ENCODE measurements at places on chromosomes 16 and 17.

DNA sequence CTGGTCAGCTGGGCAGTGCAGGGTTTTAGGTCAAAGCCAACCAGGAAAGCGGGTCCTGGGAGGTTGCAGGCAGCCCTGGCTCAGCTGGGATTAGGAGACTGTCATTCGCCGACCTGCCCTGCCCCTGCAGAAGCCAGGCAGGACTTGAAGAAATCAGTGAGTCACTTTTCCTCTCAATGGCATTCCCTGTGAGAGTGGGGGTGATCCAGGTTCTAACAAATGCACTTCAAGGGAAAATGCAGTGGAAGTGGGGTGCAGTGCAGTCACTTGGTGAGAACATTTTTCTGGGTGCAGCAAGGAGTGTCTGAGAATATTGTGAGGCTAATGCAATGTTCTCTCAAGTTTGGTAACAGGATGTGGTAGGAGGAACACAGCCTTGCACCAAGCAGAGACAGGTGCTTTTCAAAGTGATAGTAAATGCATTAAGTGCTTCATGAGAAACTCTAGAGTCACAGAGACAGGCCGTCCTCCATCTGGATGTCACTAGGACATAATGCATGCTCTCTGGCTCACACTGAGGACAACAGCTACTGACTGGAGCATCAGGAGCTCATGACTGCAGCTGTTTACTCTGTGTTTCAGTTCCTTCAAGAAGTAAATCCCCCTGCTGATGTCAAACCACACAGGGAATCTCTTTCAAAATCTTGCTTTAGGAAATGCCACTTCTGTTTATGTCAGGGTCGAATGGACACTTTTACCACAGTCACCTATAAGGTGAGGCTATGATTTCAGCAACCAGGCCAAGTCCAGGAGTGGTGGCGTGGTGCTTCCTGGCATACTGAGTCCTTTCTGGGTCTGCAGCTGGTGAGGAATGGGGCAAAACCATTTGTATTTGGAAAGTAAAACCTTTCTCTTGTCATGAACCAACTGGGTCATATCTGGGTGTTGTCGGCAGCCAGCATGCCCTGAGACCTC is 16.7 kb downstream of the CDK5R1 start:
- DNase-seq, result peak; percentile 33

DNA sequence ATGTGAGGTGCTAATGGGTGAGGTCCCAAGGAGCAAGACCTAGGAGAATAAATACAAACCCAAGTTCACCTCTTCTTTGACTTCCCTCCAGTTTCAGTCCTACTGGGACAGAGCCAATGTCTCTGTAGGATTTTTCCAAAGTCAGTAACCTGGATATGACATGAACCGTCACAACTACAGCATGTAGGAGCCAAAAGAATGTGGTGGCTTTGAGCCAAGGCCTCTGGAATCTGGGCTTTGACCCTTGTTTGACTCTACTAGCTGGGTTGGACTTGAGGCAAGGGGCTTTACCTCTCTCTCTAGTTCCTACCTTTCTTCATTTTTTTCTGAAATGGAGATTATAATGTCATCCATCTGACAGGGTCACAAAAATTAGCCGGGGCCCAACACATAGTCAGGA is 91.4 kb downstream of the CACNG3 start:
- no peak for DNase-seq

DNA sequence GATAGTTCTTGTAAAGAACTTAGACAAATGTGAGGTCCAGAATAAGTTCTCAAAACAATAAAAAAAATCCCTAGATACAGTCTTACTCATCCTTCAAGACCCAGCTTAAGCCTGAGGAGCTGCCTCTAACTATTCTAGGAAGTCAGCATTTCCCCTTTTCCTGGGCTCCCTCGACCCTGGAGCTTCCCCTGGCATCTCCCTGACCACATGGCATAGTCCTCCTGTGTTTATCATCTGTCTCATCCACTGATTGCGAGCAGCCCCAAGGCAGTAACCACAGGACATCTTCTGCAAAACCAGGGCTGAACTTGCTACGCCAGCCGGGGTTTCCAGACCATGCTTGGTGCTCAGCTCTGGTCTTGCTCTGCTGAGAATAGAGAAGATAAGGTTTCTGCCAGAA is 36.7 kb upstream of the NLRP1 start:
- no peak for DNase-seq

DNA sequence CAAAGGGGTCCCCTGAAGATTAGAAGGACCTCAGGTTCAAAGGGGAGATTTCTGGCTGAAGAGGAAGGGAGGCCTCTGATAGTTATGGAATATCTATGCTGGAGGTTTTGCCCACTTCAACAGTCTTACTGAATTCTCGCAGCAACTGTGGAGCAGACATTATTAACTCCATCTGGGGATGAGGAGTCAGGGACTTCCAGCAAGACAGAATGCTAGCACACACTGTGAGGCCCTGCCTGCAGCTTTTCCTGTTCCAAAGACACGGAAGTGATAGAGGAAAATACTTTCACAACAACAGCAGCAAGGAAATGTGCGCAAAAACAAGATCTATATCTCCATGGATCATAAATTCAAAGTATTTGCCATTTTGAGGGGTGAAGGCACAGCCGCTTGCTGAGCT is 72.8 kb downstream of the RPH3AL start:
- no peak for DNase-seq

- DNase-seq, result no peak
Measured at GRCh38 chr16:51713502-51713901, 562.4 kb upstream of the SALL1 start.
